ENCODE measurements at places on chromosomes 13 and 19.

GRCh38 chr19:46394402-46394797 lies 19.0 kb downstream of the CCDC8 start:
- no peak for DNase-seq

- no peak for DNase-seq
Observed at GRCh38 chr19:3914199-3914598, 18.7 kb upstream of the NMRK2 start.

GRCh38 chr19:36183245-36183628 lies 31.0 kb upstream of the COX7A1 start:
- no peak for DNase-seq

- DNase-seq, result no peak
Observed at GRCh38 chr13:24984134-24984533, 111.8 kb upstream of the PABPC3 start.

DNA sequence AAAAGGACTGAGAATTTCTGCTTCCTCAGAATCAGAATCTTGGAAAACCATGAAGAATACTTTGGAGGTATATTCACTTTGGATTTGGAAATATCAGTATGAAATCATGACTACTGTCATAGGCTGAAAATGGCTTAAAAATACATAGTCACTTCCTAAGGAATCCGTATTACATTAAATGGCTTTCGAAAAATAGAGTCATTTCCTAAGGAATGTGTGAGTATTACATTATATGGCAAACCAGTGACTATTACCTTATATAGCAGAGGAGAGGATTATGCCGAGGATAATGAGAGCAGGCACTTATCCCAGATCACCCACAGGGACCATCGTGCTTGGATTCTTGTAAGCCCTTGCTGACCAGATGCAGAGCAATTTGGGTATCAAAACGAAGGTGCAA lies 1471.8 kb downstream of the EFNB2 start:
- DNase-seq, result no peak

- no peak for DNase-seq
Observed at GRCh38 chr13:49444524-49445395, 686 bp downstream of the SETDB2 start.

DNA sequence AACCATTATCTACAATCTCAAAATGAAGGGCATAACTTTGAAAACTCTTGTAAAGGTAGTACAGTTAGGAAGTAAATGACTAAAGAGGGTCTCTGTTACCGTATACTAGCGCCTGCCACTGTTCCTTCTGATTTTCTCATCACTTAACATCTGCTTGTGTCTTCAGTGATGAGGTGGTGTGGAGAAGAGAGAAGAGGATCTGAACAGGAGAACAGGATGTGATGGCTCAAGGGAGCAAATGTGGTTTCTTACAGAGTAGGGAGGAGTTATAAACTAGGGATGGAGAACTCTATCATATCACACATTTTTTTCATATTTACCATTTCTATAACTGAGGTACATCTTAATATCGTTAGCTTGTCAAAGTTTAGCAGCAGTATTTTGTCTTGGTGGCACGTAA lies 1.1 kb downstream of the KCTD4 start:
- DNase-seq, result no peak

DNA sequence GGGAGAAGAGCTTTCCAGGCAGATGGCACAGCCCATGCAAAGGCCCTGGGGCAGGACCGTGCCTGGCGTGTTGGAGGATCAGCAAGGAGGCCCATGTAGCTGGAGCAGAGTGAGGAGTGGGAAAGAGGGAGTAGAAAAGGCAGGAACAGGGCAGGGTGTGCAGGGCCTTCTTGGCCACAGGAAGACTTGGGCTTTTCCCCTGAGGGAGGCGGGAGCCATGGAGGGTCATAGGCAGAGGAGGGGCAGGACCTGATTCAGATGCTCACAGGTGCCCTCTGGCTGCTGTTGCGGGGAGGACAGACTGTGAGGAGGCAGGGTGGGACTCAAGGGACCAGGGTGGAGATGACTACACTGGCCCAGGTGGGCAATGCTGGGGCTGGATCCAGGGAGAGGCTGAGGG lies 13.8 kb upstream of the PTPRS start:
- DNase-seq, result no peak

- DNase-seq, result no peak
Observed at GRCh38 chr13:48318821-48319511, 15.4 kb downstream of the RB1 start.

GRCh38 chr13:42720113-42720857 lies 61.1 kb upstream of the FAM216B start:
- DNase-seq, result no peak

- DNase-seq, result no peak
Observed at GRCh38 chr13:22271903-22272302, 601.0 kb downstream of the FGF9 start.

- peak; percentile 55 for DNase-seq
Observed at GRCh38 chr19:42108527-42109389, 23.5 kb downstream of the POU2F2 start.

- no peak for DNase-seq
Observed at GRCh38 chr19:55504252-55504603, 16.0 kb downstream of the SSC5D start.

DNA sequence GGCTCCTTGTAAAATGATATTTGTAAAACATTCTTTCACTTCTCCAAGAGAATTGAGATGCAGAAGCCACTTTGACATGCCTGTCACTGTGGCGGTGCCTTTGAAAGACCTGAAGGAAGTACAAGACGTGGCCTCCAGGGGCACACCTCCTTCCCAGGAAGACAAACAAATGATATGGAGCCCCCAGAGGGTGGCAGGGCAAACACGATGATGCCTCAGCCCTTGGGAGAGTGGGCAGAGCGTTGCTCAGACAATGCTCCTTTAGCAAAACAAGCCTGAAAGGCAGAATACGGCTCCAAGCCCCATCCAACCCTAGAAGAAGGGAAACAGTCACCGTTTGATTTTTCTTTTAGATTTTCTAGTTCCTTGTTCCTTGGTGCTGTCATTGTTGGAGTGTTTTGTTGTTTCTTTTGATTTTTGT lies 9.2 kb upstream of the ATP12A start:
- no peak for DNase-seq

DNA sequence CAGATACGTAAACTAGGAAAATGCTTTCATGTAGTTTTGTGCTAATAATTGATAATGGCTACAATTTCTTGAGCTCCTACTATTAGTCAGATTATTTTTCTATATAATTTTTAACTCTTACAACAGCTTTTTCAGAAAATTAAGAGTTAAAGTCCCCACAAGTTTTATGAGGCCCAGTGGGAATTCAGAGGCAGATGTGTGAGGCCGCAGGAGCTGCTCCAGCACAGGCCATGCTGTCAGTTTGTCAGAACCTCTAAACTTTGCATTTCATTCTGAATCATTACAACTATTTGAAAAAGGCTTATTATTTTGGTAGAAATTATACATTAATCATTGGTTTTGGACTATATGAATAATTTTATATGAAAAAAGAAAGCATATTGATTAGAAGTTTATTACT lies 370.8 kb downstream of the MYO16 start:
- DNase-seq, result no peak

Measured in dorsolateral prefrontal cortex (tissue), 122 donors.